ENCODE measurements at places on chromosomes 1 and 21. TPM values are rescaled to one million over a fixed set of nuclear protein-coding genes. Genes with fewer than 3 reads are reported as not detected.

DNA sequence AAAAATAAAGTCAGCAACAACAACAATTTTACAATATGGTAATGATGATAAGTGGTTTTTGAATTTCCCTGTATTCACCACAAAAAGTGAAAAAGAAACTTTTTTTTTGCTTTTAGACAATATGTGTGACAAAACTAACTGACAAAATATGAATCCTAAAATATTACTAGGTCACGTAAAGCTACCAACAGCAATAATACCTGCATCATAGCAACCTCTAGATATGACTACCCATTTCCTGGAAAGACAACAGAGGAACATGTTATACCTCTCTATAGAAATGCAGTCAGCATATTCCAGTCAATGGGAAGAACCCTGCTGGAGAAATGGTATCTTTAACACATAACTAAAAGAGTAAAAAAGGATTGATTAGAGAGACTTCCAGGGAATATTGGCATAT, 73.7 kb downstream of the PDE4B start:
- H3K27ac ChIP-seq = no peak overlapping the region
- no peak for DNase-seq
- peaks cover 17% of the 10 kb centered on the region for H3K27me3 ChIP-seq
- no peak overlapping the region for H3K4me3 ChIP-seq
- H3K36me3 ChIP-seq = peaks cover 29% of the 10 kb centered on the region
- peaks cover 16% of the 10 kb centered on the region for H3K4me1 ChIP-seq

DNA sequence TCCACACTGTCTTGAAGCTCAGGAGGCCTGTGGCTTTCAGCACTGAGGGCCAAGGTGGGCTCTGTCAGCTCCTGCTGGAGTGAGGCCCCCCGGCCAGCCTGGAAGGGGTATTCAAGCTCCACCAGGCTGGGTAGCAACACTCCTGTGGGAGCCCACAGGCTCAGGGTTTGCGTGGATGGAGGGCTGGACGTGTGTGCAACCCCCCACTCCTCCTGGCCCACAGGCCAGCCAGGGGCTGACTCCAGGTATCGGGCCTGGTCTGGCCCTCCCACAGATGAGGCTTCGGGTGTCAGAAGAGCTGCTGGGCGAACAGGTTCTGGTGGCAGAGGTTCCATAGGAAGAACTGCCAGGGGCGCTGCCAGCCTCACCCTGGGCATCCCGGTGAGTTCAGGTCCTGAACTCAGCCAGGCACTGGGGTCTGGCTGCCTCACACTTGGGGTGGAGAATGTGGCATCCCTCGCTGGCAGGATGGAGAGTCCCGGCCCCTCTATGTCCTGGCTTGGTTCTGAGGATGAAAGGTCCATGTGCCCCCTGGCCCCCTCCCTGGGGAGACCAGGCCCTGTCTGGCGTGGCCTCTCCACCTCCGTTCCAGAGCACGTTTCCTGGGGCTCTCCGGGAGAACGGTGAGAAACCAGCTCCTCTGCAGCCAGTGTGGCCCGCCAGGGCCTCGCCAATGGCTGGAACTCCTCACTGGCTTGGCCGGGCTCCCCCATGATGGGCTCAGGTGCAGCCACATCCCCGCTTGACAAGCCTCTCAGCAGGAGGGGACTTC, 64.6 kb upstream of the TARDBP start:
- H3K27me3 ChIP-seq = peaks cover 29% of the 10 kb centered on the region
- peaks cover 7% of the 10 kb centered on the region for H3K4me1 ChIP-seq
- no peaks in the 10 kb centered on the region for H3K36me3 ChIP-seq
- no peak for DNase-seq

DNA sequence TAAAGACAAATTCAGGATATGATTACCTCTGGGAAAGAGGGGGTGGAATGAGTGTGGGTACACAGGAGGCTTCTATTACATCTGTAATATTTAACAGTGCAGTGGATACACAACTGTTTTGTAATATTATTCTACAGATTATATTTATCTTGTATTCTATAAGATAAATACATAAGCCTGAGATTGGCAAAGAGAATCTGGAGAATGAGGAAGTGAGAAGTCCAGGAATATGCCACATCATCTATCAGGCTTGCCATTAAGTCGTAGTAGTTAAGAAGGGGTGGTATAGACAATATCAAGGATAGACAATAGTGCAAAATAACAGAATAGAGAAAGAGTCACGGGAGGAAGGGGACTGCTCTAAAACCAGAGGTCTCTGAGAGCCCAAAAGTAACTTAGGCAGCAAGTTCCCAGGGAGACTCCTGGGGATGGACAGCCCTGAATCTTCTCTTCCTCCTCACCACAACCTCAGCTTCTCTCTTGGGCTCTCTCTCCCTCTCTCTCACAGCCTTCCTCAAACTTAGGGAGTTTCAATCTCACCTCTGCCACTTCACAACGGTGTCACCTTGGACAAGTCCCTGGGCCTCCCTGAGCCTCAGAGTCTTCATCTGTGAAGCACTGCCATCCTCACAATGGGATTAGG, 14.0 kb upstream of the PTAFR start:
- peaks cover 5% of the 10 kb centered on the region for H3K36me3 ChIP-seq
- no peak overlapping the region for H3K4me3 ChIP-seq
- no peak overlapping the region for H3K27ac ChIP-seq
- H3K27me3 ChIP-seq = peaks cover 18% of the 10 kb centered on the region

DNA sequence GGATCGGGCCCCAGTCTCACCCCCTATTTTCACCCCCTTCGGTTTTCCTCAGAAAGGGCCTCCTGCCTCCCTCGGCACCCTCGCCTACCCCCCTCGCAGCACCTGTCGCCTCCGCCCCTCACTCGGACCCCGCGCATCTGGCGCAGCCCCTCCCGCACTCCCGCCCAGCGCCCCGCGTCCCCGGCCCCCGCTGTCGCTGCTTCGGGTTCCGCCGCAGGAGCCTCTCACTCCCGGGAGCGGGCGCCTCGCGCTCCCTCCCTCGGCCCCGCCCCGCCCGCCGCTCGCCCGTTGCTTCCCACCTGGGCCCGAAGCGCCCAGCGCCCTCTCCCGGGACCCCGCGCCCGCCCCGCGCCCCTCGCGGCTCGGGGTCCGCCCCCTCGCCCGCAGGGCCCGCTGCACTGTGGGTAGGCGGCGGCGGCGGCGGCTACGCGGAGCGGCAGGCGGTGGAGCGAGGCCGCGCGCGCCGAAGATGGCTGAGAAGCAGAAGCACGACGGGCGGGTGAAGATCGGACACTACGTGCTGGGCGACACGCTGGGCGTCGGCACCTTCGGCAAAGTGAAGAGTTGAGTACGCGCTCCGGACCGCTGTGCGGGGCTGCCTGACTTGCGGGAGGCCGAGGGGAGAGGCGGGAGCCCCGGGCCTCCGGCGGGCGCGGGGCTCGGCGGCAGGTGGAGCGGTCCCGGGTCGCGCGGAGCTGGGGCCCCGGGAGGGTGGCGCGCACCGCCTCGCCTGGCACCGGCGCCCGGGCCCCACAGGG, at the start of gene PRKAA2:
Gene PRKAA2, plus strand, starts transcription at position 396 of the 758 bp plus-strand sequence. Its CDS starts 74 bp downstream, at position 470.
- H3K4me3 ChIP-seq = no peak within 1 kb of the TSS
- H3K36me3 ChIP-seq = no peaks in the 10 kb centered on the region
- peaks cover 37% of the 10 kb centered on the region for H3K27me3 ChIP-seq
- H3K27ac ChIP-seq = no peak within 1 kb of the TSS
- H3K4me1 ChIP-seq = no peaks in the 10 kb centered on the region

GRCh38 chr1:15326691-15327588, 79.9 kb downstream of the FHAD1 start:
- no peak for DNase-seq
- peaks cover 20% of the 10 kb centered on the region for H3K27me3 ChIP-seq
- no peak overlapping the region for H3K27ac ChIP-seq
- H3K36me3 ChIP-seq = no peaks in the 10 kb centered on the region
- H3K4me1 ChIP-seq = peaks cover 7% of the 10 kb centered on the region
- no peak overlapping the region for H3K4me3 ChIP-seq

GRCh38 chr1:157487504-157487903, 64.8 kb downstream of the FCRL5 start:
- no peak for DNase-seq
- no peaks in the 10 kb centered on the region for H3K4me1 ChIP-seq
- peaks cover 21% of the 10 kb centered on the region for H3K27me3 ChIP-seq
- no peak overlapping the region for H3K4me3 ChIP-seq

NR0B2 gene
- total RNA-seq = not detected

RGS16 gene
- 6.9 TPM for total RNA-seq

PKP1 gene
- not detected for total RNA-seq

All from activated CD4-positive, alpha-beta memory T cell treated with anti-CD3 and anti-CD28 coated beads, Interleukin-2, amount 10 ng/mL, durations not matched to agents 7 days and 5 days (primary cell).